ENCODE measurements at places on chromosomes 6 and 20.

- no peak for DNase-seq
Observed at GRCh38 chr20:41247523-41248367, 69.8 kb downstream of the ZHX3 start.

- DNase-seq, result no peak
Observed at GRCh38 chr6:150307520-150307919, 61.3 kb upstream of the IYD start.

DNA sequence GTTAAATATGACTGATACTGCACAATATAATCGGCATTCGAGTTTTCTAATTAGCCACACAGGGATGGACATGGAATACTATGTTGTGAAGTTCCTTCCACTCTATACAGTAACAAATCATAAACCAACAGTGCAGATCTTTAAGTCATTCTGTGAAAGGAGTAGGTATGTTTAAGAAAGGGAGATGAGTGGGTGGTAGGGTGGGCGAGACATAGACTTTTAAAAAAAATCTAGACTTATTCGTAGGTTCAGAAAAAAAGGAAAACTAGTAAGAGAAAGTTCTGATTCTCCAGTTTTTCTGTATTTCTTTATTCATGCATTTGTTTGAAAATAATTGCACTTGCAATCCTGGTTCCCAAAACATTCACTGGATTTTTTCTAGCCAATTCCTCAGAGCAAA, 61.8 kb downstream of the SYNDIG1 start:
- DNase-seq, result no peak

- no peak for DNase-seq
Observed at GRCh38 chr6:47042275-47042791, at the start of gene ADGRF1. Gene ADGRF1 (minus strand): TSS chr6:47042332. CDS start chr6:47029061, 13,271 bp downstream.

- no peak for DNase-seq
Observed at GRCh38 chr6:13561624-13562267, 12.7 kb upstream of the SIRT5 start.

- peak; percentile 88 for DNase-seq
Observed at GRCh38 chr6:34392497-34393190, at the start of gene NUDT3. Gene NUDT3 (minus strand): TSS chr6:34392669. CDS start chr6:34392362, 307 bp downstream.

- no peak for DNase-seq
Observed at GRCh38 chr6:62737792-62738191, 451.8 kb upstream of the KHDRBS2 start.

- no peak for DNase-seq
Observed at GRCh38 chr6:38179300-38179699, 359.8 kb downstream of the ZFAND3 start.

- no peak for DNase-seq
Observed at GRCh38 chr6:138410972-138411880, 7.2 kb downstream of the HEBP2 start.

GRCh38 chr6:36827261-36828079, 11.8 kb downstream of the CPNE5 start:
- DNase-seq, result no peak

DNA sequence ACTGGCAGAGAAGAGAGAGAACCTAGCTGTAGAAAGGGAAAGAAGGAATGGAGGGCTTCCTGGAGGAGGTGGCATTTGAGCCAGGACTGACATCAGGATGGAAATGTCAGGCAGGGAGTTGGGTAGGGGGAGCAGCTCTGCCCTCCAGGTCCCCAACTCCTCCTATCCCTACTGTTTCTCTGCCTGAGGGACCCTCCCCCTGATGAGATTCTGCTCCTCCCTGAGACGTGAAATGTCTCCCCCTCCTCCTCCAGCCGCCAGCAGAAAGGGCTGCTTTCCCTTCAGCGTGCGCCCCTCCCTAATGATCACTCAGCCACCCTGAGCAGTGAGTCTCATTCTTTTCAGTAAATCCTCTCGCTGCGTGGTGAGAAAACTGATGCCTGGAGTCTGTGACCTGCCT, 40.6 kb downstream of the HLA-DPB1 start:
- no peak for DNase-seq

- no peak for DNase-seq
Observed at GRCh38 chr6:33198159-33198852, 2.2 kb downstream of the RXRB start.

DNA sequence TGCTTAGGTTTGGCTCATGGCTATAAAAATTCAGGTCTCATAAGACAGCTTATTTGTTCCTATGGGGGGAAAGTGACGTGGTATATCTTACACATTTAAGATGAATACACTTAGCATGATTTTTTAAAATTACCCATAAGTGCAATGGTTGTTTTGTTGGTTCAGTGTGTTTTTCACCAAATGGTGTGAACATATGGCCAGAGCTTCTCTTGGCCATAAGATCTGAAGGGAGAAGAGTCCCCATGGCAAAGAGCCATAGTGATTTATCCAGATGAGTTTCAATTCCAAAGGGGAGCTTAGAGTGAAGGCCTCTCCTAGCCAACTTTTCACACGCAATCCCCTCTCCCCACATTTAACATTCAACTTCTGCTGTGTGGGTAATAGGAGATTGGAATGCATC, 107.6 kb downstream of the TMEM242 start:
- no peak for DNase-seq

- DNase-seq, result no peak
Observed at GRCh38 chr6:2714111-2714895, 36.4 kb downstream of the MYLK4 start.

DNA sequence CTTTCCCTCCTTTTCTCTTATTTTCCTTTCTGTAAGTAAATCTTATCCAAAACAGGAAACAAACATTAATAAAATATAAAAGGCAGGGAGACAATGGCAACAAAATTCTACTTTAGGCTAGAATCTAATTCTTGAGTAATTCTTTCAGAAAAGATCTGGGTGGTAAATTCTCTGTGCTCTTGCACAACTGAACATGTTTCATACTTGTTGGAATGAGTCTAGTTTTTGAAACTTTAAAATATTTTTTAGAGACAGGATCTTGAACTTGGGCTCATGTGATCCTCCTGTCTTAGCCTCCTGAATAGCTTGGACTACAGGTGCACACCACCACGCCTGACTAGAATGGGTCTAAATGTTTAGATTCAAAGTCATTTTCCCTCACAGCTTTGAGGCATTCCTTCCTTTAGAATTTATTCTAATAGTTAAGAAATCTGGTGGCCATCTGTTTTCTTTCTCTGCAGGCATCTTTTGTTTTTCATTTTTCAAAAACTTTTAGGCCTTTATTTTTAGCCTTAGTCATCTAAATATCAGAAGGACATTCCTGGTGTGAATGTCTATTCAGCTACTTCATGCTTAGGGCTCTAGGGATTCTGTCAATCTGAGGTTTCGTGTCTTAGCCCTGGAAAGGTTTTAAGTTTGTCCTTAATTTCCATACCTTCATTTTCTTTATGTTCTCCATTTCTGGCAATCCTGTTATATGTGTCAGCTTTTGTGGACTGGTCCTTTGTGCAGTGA, 76.5 kb downstream of the CDKAL1 start:
- DNase-seq, result no peak

GRCh38 chr6:7642791-7643190, 52.8 kb downstream of the SNRNP48 start:
- no peak for DNase-seq

- DNase-seq, result no peak
Observed at GRCh38 chr6:10201606-10202510, 213.0 kb downstream of the TFAP2A start.

DNA sequence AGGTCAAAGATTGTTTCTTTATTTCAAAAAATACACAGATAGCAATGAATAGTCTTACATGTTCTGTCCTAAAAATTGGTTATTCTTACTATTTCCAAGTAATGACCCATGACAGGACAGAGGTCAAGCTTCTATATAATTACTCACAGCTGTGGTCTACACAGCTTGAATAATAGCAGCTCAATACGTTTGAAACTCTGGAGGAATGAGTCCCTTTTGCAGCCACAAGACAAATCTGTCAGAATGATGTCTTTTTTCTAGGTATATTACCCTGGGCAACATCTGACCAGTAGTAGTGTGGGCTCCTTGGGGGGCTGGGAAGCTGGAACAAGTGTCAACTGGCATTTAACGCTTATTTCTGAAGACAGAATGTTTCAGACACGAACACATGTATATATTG, 84.9 kb upstream of the HTR1B start:
- DNase-seq, result no peak
